ENCODE measurements at places on chromosomes 13 and 19. TPM values are rescaled to one million over a fixed set of nuclear protein-coding genes. Genes with fewer than 3 reads are reported as not detected.

ZNF776 gene
- 10.8 TPM for total RNA-seq

ZNF69 gene
- 4.5 TPM for total RNA-seq

GNG8 gene
- total RNA-seq: not detected

ZNF790 gene
- total RNA-seq: 6.1 TPM

MYO1F gene
- 13.2 TPM for total RNA-seq

KANK3 gene
- total RNA-seq: 19.3 TPM

SIGLEC10 gene
- total RNA-seq: 1.4 TPM

DNA sequence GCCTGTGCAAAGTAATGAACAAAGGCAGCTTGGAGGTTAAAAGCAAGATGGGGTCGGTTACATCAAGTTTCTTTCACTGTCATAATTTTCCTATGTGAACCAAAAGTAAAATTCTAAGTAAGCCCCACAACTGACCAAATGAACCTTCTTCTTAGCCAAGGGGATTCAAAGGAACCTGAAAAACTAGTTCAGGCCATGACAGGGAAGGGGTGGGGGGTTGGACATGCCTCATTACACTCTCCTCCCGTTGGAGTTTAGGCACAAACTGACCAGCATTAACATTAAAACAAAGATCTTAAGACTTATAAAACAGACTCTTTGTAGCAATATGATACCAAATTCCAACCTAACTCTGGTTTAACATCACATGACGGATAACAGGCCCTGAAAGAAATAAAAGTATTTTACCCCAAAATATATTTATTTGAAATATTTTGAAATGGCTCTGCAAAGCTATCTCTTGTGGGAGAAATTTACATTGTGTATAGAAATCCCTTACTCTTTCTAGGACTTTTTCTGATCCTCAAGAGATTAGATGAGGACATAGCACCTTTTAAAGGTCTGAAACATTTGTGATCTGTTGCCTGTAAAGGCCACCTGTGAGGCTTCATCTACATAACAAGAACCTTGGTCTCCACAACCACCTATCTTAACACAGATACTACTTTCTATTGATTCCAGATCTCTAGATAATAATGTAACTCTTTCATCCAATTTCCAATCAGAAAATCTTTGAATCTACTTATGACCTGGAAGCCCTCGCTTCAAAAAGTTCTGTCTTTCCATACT lies 1829.0 kb upstream of the MIR17HG start:
- DNase-seq: no peak

DNA sequence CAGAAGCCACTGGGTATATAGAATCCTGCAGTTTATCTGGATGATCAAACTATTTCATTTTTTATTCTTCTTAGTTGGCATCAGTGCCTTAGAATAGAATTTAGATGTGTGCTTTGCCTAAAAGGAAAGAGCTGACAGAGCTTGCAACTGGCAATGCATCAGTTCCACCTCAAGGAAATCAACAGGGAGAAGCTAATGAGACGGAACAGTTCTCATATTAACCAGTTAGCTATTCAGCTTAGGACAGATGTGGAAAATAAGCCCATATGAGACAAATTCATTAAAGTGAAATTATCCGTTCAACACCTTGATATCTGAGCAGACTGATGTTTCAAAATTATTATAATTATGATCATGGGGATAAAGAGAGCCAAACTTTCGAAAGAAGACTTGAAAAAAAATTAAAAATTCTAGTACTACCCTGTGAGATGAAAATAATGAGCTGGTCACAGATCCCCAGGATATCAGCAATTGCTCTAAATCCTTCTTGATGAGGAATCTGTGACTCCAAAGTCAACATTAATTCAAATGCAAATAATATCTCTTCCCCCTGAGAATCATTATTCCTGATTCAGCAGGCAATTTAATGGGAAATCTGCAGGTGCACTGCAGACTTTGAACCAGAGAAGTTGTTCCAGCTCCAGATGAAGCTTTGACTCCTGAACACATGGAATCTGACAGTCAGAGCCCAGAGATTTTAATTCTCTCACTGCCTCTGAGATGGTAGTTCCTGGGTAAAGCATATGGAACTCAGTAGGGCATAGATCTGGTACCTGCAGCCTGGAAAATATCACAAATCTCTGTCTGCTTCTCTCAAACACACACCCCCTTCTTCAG lies 486.8 kb downstream of the FOXO1 start:
- DNase-seq: no peak

GRCh38 chr13:47594833-47595232 lies 406.2 kb downstream of the SUCLA2 start:
- no peak for DNase-seq

- DNase-seq: no peak
These were observed 237.7 kb upstream of the IPO5 start for GRCh38 chr13:97715763-97716162.

DNA sequence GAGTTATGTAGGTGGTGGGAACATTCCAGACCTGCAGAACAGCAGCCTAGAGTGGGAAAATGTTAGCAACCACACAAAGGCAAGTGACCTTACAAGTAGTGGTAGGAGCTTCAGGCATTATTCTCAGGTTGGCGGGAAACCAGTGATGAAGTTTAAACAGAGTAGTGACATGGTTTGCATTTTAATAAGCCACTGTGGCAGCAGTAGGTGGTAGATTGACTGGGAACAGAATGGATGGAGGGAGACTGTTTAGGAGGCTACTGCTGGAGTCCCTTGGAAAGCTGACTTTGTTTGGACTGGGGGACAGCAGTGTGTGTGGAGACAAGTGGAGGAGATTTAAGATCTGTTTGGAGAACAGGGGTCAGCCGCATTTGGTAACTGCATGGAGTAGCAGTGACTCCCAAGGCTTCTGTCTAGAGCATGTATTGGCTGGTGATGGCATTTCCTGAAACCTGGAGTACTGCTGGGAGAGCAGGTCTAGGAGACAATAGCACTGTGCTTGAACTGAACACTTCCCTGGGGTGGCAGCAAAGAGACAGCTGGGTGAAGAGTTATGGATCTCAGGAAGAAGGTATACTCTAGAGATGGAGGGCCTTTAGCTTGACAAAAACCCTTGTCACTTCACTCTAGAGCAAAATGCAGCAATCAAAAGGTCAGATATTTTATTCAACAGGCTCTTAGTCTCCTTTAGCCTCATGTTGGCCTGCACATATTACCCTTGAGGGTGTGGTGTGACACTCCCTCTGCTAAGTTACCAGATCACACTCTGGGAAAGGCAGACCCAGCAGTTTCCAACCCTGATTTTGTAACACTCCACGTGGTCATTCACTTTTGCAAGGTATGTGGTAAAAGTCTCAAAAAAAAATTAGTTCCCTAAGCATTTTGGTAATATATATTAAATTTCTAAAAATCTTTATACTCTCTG lies 70.3 kb downstream of the DHRS12 start:
- no peak for DNase-seq

GRCh38 chr13:111241006-111241755 lies 79.3 kb upstream of the TEX29 start:
- DNase-seq: no peak

- DNase-seq: no peak
These were observed 276.3 kb upstream of the SOX21 start for GRCh38 chr13:94988654-94989053.

DNA sequence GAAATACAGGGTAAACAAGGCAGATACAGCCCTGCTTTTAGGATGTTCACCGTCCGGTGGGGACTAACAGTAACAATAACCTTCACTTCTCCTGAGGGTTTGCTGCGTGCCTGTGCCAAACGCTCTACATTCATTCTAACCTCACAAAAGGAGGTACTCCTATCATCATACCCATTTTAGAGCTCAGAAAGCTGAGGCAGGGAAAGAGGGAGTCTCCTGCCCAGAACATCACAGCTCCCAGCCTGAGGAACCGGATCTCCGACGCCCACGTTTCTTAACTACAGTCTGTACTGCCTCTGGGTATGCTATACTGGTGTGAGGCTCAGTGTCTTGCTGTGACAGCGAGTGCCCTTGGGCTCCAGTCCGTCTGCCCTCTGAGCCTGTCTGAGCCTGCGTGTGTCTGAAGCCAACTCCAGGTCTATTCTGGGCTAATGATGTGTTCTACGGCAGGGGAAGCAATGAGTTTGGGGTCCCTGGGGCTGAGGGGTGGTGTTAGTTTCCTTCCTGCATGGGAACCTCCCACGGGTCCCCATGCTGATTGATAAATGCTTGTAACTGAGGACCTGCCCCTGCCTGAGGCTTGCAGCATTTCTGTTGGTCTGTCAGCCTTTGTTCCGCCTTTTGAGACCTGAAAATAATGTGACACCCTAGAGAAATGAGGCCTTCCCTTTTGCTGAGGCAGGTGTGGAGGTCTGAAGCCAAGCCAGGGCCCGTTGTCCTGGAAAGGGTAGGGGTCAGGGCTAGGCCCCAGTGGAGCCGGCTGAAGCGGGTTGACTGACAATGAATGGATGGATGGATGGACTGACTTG lies 4.9 kb downstream of the LIPE start:
- DNase-seq: no peak

GRCh38 chr13:30851697-30852096 lies 54.4 kb upstream of the MEDAG start:
- no peak for DNase-seq

- no peak for DNase-seq
These were observed 149.8 kb upstream of the TMTC4 start for GRCh38 chr13:100824366-100824765.

DNA sequence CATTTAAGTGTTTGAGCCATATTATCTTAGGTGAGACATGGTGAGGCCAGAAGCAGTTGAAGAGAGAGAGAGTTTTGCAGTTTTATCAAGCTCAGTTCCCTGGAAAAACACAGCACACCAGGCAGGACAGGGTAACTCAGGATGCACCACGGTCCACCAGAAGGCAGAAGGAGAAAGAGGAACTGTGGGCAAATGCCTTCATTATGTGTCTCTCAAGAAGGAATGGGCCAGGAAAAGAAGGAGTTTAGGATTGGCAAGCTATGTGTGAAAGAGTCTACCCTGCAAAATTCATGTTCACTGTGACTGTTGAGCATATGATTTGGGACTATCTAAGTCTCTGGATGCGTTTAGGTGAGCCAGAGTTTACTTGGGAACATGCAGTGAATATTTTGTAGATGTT lies 934.5 kb upstream of the MIR17HG start:
- DNase-seq: no peak

DNA sequence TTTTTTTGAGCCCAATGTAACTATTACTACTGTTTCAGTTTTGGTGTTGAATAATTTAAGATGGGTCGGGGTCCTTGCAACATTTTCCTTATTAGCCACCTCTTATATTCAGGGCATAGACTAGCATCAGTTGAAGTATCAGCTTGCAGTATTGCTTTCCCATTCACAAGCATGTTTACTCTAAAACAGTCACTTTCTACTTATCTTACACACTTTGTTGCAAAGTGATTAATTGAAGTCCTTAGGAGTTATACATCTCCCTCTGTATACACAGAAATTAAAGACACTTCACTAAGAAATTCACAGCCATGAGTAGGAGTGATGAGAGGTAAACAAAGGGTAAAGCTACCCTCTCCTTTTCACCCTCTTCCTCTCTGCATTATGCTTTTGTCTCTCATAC lies 27.6 kb downstream of the SLAIN1 start:
- no peak for DNase-seq

- DNase-seq: no peak
These were observed 659.8 kb upstream of the GPC6 start for GRCh38 chr13:92566767-92567166.

DNA sequence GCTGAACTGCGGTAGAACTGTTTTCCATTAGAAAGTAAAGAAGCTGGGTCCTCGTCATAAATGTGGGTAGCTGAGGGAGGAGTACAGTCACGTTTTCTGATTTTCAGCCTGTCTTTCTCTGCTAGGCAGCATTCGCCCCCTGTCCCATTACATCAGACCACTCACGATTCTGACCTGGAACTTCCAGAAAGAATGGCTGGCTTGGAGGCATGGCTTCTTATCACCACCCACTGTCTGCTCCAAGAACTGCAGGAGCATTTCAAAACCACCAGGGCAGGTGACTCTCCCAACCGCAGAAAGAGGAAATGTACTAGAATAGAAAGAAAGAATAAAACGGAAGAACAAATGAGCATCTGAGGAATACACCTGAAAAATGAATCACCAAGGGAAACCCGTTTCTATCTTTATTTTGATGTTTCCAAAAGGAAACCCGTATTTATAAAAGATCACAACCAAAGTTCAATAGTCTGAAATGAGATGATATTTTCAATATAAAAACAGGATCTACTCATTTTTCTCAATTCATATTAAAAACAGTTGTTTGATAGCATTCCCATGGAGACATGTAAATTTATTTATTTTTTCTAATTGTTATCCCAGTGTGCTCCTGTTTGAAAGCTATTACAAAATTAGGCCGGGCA lies 22.1 kb upstream of the POMP start:
- DNase-seq: peak; percentile 50

- no peak for DNase-seq
These were observed 702.3 kb downstream of the DIAPH3 start for GRCh38 chr13:59461411-59461810.

DNA sequence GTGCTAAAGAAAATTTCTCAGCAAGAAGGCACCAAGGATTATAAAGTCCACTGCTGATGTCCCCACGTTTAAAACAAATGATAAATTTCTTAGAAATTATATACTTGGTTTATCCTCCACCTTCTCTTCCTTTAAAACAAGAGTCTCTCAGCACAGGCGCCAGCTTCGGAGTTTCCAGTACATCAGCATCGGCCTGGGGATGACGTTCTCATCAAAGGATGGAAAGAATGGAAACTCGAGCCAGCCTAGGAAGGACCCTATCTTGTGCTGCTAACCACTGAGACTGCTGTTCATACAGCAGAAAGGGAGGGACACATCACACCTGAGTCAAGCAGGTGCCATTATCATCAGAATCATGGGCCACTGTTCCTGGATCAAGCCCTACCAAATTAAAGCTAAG lies 29.8 kb upstream of the ZNF83 start:
- no peak for DNase-seq

DNA sequence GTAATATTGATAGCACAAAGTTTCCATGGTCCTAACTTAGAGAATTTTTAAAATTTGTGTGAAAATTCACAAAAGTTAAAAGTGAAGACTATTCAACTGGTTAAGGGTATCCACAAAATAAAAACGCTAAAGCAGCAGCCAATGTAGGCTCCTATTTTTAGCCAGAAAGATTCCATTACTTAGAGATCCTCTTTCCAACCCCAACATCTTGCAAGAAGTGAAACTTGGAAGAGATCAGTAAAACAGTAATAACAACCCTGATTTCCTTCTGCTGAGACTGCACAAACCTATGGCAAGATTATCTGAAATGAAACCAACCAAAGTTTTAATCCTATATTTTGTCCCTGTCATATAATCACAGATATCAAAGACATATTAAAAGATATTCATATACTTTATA lies 8.5 kb downstream of the TBC1D4 start:
- DNase-seq: no peak

DNA sequence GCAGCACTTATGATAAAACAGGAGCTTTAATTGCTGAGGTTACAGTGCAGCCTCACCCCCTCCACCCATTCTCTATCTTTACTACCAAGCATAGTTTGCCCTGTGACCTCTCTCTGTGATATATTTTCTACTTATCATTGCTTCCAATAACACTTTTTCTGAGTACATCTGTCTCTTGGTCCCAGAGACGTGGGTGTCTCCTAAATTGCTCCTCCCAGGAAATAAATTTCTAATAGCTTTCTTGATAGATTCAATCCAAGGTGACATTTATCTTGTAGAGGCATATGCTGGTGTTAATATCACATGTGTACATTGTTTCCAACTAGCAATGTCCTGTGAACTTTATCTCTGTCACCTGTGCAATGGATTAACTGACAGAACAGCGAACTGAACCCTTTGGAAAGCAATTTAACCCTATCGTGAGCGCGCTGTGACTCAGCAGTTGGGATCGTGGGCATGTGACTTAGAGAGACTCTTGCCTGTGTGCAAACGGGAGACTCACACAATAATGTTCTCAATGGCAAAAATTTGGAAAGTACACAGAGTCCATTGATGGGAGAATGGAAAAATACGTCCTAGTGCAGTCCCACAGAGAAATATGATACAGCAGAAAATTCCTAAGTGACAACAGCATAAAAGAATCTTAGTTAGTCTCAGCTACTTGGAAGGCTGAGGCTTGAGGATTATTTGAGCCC lies 7.0 kb upstream of the MAP2K2 start:
- DNase-seq: no peak
